ENCODE measurements at places on chromosomes 2 and 18.

DNA sequence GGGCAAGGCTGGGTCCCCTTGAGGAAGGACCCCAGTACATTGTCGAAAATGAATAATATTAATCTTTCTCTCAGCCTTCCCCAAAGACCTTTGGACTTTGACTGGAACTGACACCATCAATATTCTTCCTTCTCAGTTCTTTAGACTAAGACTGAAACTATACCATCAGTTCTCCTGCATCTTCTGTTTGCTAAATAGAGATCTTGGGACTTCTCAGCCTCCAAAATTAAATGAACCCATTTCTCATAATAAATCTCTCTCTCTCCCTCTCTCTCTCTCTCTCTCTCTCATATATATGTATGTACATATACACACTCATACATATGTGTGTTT, 39.7 kb upstream of the VRK2 start:
- DNase-seq: no peak

DNA sequence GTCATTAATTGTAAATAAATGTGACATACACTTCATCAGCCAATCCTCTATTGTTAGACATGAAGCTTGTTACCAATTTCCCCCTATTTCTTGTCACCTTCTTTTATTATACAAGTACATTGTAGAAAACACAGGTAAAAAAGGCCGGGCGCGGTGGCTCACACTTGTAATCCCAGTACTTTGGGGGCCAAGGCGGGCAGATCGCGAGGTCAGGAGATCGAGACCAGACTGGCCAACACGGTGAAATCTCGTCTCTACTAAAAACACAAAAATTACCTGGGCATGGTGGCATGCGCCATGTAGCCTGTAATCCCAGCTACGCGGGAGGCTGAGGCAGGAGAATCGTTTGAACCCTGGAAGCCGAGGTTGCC, 42.7 kb upstream of the UBE2F start:
- DNase-seq: no peak

- no peak for DNase-seq
These were observed 1435.7 kb downstream of the LRP1B start for GRCh38 chr2:140695155-140695554.

- no peak for DNase-seq
These were observed 38.2 kb upstream of the MCM6 start for GRCh38 chr2:135914485-135914884.

- DNase-seq: no peak
These were observed 86.0 kb downstream of the FMNL2 start for GRCh38 chr2:152420936-152421335.

GRCh38 chr2:64568836-64569235, 44.7 kb downstream of the AFTPH start:
- no peak for DNase-seq

DNA sequence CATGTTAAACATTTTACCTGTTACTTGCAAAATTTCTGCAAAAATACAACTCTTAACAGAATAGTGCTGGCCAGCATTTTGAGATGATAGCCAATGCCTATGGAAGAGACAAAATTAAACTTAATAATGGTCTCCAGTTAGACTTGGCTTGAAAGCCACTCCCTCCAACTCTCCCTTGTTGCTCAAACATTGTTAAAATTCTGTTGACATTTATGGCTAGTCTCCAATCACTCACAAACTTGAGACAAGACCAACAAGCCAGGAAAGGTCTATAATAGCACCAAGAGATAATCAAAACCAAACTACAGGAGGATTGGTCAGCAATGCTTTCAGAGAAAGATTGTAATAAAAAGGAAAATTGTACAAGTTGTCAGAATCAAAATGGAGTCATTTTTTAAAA, 770.7 kb upstream of the NXPH2 start:
- no peak for DNase-seq

DNA sequence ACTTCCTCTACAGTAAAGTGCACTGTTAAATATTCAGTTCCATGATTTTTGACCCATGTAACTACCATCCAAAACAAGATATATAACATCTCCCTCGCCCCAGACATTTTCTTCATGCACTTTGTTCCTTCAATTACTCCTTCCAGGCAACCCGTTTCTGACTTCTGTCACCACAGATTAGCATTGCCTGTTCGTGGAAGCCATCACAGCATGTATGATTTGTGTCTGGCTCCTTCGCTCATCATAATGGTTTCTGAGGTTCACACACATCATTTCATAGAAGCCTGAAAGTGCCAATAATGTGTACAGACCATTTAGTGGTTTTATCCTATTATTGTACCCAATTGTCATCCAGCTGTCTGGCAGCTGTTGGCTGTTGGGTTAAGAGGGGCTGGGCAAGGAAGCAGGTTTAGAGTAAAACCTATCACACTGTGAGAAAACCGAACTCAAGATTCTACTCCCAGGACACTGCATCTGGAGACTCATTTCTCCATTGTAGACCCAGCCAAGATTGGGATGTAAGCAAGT, 16.1 kb downstream of the ARHGAP28 start:
- no peak for DNase-seq

DNA sequence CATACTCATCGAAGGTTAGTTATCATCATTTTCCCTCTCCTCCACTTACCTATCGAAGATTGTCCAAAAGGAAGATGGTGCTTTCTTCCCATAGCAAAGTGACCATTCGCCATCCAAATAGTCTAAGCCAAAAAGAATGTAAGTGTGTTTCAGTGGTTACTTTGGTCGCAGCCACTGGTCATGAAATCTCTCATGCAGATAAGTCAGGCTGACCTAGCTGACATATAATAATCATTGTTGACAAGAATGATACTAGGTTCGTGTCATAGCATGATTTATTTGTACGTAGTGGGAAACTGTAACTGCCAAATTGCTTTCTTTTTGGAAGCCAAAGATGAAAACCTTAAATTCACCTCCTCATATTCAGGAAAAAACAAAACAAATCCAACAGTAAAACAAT, 89.6 kb upstream of the PMAIP1 start:
- DNase-seq: no peak

- no peak for DNase-seq
These were observed 64.2 kb upstream of the OTOS start for GRCh38 chr2:240204431-240205276.

DNA sequence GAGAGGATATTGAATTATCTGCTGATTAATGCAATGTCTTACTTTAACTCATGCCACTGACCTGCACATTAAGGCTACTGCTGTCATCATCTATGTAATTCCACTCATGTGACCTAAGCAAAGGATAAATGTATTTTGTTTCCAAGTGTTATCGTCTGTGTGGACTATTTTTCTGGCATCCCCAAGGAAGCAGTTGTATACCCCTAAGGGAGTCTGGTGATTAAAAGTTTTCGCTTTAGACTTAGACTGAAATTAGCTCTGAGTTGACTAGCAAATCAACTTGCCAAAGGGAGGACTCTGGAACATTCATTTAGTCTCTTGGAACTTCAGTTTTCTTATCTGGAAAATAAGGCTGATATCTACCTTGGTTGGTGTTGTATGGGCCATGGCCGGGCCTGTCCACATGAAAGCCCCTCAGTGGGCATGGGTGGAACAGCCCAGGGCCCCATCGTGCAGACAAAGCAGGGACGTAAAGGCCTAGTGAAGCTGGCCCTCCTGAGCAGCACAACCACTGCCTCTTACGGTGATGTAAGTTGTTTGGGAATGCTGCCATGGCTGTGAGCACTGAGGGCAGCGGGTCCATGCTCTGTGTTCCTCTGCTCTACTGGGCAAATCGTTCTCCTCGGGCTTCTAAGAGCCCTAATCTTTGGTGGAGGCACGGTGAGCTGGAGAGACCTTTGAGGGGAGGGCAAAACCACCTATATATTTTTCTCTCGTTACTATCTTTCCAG, 144.4 kb upstream of the RNF152 start:
- DNase-seq: no peak

GRCh38 chr2:161134547-161135518, 25.4 kb upstream of the TANK start:
- DNase-seq: no peak

DNA sequence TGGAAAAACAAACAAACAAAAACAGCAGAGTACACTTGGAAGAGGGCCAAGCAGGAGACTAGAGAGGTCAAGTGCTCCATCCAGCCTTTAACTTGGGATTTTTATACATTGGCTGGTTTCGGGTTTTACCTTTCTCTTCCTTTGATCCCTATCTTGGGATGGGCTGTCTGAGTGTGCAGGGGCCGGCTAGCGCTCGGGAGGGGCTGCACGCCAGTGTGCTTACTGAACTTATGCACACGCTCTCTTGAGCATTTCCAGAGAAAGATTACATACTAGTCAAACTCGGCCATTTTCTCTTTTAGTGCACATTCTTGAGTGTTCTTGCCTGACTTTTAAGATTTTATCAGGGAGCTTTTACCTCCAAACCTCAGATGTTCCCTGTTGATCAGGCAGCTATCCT, 707.8 kb downstream of the DSC3 start:
- DNase-seq: no peak
